ENCODE measurements at places on chromosomes 7 and 10.

DNA sequence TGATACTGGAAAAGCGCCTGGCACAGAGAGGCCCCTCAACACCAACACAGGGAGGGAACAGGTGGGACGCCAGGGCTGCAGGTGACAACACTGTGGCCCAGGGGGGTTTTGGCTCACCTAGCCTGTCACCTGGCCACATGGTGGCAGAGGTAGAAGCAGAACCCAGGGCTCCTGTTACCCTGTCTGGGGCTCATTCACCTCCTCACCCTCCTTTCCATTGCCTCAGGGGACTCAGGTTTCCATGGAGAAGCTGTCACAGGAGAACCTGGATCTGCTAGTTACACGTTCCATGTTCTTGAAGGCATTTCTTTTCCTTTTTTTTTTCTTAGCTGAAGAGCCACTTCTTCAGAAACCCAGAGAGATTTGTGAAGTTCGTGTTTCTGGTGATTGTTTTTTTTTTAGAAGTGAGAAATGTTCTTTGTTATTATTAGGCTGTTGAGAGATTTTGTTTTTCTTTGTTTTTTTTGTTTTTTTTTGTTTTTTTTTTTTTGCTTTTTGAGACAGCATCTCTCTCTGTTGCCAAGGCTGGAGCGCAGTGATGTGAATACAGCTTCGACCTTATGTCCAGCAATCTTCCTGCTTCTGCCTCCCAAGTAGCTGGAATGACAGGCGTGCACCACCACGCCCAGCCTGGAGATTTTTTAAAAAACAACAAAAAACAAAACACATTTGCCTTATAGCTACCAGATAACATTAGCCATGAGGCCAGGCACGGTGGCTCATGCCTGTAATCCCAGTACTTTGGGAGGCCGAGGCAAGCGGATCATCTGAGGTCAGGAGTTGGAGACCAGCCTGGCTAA lies 16.0 kb downstream of the DENND2A start:
- H3K27ac ChIP-seq: no peak overlapping the region
- no peaks in the 10 kb centered on the region for H3K4me1 ChIP-seq
- H3K36me3 ChIP-seq: no peaks in the 10 kb centered on the region
- no peak overlapping the region for H3K4me3 ChIP-seq
- H3K27me3 ChIP-seq: no peaks in the 10 kb centered on the region
- no peak for DNase-seq

DNA sequence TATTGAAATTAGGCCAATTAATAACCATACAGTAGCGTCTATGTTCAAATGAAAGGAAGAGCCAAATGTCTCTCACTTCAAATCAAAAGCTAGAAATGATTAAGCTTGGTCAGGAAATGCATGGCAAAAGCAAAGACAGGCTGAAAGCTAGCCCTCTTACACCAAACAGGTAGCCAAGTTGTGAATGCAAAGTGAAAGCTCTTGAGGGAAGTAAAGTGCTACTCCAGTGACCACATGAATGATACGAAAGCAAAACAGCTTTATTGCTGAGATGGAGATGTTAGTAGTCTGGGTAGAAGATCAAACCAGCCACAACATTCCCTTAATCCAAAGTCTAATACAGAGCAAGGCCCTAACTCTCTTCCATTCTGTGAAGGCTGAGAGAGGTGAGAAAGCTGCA lies 123.8 kb downstream of the TEX36 start:
- H3K4me3 ChIP-seq: no peak overlapping the region
- no peak for DNase-seq
- no peaks in the 10 kb centered on the region for H3K36me3 ChIP-seq
- no peaks in the 10 kb centered on the region for H3K27me3 ChIP-seq
- H3K4me1 ChIP-seq: no peaks in the 10 kb centered on the region
- no peak overlapping the region for H3K27ac ChIP-seq

GRCh38 chr7:69996121-69996520 lies 397.8 kb downstream of the AUTS2 start:
- no peaks in the 10 kb centered on the region for H3K36me3 ChIP-seq
- no peaks in the 10 kb centered on the region for H3K27me3 ChIP-seq
- no peak for DNase-seq

GRCh38 chr7:137992104-137992549 lies 9.8 kb downstream of the CREB3L2 start:
- H3K4me3 ChIP-seq: no peak overlapping the region
- no peaks in the 10 kb centered on the region for H3K36me3 ChIP-seq
- H3K4me1 ChIP-seq: peaks cover 4% of the 10 kb centered on the region
- no peak for DNase-seq

DNA sequence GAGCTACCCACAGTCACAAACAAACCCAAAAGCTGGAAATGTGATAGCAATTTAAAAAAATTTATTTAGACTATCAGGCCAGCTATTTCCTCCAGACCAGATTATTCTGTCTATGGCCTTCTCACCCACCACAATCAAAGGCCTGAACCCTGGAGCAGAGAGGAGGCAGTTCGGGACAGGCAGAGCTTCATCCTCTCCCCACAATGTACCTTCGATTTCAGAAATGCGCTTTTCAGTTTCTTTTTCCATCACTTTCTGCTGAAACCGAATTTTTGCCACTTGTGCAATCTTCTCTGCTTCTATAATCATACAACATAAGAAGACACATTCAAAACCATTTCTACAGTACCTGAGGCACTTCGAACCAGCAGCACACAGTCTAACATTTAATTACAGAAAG lies 29.9 kb downstream of the ERLIN1 start:
- H3K4me1 ChIP-seq: no peaks in the 10 kb centered on the region
- H3K4me3 ChIP-seq: no peak overlapping the region
- peaks cover 47% of the 10 kb centered on the region for H3K36me3 ChIP-seq
- no peak for DNase-seq
- no peak overlapping the region for H3K27ac ChIP-seq

DNA sequence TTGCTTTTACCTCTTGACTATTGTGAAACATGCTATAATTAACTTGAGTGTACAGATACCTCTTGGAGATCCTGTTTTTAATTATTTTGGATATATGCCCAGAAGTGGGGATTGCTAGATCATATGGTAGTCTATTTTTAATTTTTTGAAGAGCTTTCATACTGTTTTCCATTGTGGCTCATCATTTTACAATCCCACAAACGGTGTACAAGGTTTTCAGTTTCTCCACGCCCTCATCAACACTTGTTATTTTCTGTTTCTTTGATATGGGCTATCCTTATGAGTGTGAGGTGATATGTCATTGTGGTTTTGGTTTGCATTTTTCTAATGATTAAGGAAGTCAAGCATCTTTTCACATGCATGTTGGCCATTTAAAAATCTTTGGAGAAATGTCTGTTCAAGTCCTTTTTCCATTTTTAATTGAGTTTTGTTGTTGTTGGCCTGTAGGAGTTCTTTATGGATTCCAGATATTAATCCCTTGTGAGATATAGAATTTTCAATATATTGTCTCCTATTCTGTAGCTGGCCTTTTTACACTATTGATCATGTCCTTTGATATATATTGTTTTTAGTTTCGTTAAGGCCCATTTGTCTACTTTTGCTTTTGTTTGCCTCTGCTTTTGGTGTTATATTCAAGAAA lies 7.5 kb downstream of the AGK start:
- no peak overlapping the region for H3K27ac ChIP-seq
- no peaks in the 10 kb centered on the region for H3K4me1 ChIP-seq
- no peak for DNase-seq
- peaks cover 13% of the 10 kb centered on the region for H3K36me3 ChIP-seq
- no peak overlapping the region for H3K4me3 ChIP-seq

DNA sequence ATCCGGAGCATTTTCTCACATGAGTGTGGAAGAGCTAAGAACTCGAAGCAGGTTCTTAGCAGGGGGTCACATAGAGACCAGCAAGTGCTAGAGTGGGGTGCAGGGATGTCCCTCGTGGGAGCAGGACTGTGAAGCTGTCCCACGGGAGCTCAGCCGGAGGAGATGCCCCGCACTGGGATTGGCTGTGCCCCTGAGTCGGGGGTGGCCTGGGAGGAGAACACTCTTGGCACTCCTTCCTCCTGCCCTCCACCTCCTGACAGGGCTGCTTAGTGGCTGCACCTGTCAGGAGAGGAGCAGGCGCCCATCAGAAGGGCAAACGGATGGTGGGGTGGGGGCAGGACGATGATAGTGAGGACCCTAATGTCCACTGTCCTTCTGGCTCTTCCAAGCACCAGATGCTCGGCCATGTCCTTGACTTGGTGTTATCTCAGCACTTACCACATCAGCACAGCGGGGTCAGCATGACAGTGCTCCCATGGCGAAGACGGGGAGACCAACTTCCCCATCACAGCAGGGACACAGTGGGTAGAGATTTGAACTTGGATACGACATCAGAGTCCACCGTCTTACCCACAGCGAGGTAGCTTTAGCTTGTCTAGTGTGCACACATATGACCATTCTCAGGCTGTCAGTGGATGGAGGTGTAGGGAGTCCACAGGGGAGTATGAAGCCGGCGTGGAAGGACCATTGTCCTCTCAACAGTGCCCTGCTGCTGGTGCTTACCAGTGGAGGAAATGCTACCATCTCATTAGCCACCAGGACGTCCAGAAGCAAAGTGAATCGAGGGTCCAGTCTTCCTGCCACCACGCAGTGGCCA lies 142.5 kb upstream of the SHH start:
- H3K4me1 ChIP-seq: no peaks in the 10 kb centered on the region
- H3K4me3 ChIP-seq: no peak overlapping the region
- no peak overlapping the region for H3K27ac ChIP-seq

GRCh38 chr7:73715648-73716317 lies 3.7 kb downstream of the STX1A start:
- peaks cover 3% of the 10 kb centered on the region for H3K36me3 ChIP-seq
- H3K4me3 ChIP-seq: no peak overlapping the region
- no peak for DNase-seq
- H3K27ac ChIP-seq: no peak overlapping the region
- H3K27me3 ChIP-seq: no peaks in the 10 kb centered on the region
- H3K4me1 ChIP-seq: peaks cover 32% of the 10 kb centered on the region

GRCh38 chr7:94039368-94040035 lies 35.3 kb upstream of the BET1 start:
- no peaks in the 10 kb centered on the region for H3K27me3 ChIP-seq
- no peaks in the 10 kb centered on the region for H3K36me3 ChIP-seq
- H3K4me3 ChIP-seq: no peak overlapping the region

- DNase-seq: no peak
- peaks cover 4% of the 10 kb centered on the region for H3K4me1 ChIP-seq
- no peak overlapping the region for H3K27ac ChIP-seq
- peak overlapping the region; percentile 55 for H3K4me3 ChIP-seq
These were observed 64.0 kb downstream of the CSGALNACT2 start for GRCh38 chr10:43202224-43202656.

GRCh38 chr7:37031571-37032257 lies 307.4 kb upstream of the AOAH start:
- H3K4me3 ChIP-seq: no peak overlapping the region
- H3K27me3 ChIP-seq: no peaks in the 10 kb centered on the region
- DNase-seq: no peak
- H3K36me3 ChIP-seq: peaks cover 13% of the 10 kb centered on the region

GRCh38 chr10:122204691-122205489 lies 66.2 kb upstream of the BTBD16 start:
- H3K4me1 ChIP-seq: no peaks in the 10 kb centered on the region
- no peaks in the 10 kb centered on the region for H3K27me3 ChIP-seq
- no peak overlapping the region for H3K27ac ChIP-seq
- DNase-seq: no peak
- no peak overlapping the region for H3K4me3 ChIP-seq

DNA sequence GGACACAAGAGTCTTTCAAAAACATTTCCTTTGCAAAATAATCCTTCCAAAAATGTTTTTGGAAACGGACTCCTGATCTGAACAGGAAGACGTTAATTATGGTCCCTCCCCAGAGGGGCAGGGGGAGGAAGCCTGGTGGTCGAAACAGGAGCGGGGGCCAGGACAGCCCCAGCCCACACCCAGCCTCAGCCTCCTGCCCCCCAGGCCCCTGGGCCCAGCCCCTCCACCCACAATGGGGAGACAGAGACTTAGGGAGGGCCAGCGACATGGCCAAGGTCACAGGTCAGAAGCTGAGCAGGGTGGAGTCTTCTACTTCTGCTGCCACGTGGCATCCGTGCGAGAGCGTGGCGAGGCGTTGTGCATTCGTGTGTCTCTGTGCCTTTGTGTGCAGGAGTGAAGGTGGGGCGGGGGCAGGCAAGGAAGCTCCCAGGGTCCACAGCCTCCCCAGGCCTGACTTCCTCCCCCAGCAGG lies 14.0 kb upstream of the GRIFIN start:
- H3K4me1 ChIP-seq: no peaks in the 10 kb centered on the region
- no peaks in the 10 kb centered on the region for H3K27me3 ChIP-seq
- no peak overlapping the region for H3K27ac ChIP-seq
- H3K36me3 ChIP-seq: no peaks in the 10 kb centered on the region
- no peak overlapping the region for H3K4me3 ChIP-seq

DNA sequence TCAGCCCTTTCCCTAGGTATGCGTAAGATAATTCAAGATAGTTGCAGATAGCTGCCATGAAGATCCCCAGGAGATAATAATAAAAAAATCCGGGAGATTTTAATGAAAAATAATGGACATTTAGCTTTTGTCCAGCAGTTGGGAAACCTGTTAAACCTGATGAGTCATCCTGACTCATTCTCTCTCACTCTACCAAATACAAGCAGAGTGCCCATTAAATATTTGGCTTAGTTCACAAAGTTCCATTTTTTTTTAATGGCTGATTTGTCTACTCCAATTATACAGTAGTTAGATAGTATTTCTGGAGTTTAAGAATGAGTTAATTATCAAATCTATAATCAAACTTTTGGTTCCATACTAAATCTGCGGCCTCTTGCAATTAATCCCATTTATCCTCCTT lies 2.1 kb upstream of the SHTN1 start:
- no peak for DNase-seq
- no peak overlapping the region for H3K4me3 ChIP-seq
- no peaks in the 10 kb centered on the region for H3K4me1 ChIP-seq
- no peaks in the 10 kb centered on the region for H3K36me3 ChIP-seq
- H3K27ac ChIP-seq: no peak overlapping the region

- no peak for DNase-seq
- H3K4me3 ChIP-seq: no peak overlapping the region
- no peak overlapping the region for H3K27ac ChIP-seq
- no peaks in the 10 kb centered on the region for H3K27me3 ChIP-seq
These were observed 423.2 kb downstream of the CNTNAP2 start for GRCh38 chr7:146539836-146540235.

DNA sequence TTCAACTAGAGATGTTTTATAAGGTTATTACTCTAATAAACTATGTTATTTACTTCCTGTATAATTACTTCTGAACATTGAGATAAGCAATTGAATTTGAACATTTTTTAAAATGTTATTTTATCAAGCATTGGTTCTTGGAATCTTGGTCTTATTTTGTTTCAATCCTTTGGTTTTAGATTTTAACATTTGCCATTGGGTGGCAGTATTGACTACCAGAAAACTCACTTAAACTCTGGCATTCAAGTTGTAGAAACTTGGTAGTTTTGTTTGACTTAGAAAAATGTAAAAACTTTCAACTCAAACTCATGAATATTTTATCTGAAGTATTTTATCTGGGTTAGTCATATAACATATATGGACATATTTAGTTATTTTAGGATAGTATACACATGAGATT lies 48.1 kb downstream of the ATRNL1 start:
- no peaks in the 10 kb centered on the region for H3K4me1 ChIP-seq
- H3K36me3 ChIP-seq: no peaks in the 10 kb centered on the region
- no peak overlapping the region for H3K27ac ChIP-seq
- DNase-seq: no peak
- H3K4me3 ChIP-seq: no peak overlapping the region
- H3K27me3 ChIP-seq: no peaks in the 10 kb centered on the region

GRCh38 chr10:110746969-110747608 lies 103.0 kb downstream of the RBM20 start:
- no peak overlapping the region for H3K4me3 ChIP-seq
- no peak for DNase-seq
- H3K4me1 ChIP-seq: peaks cover 24% of the 10 kb centered on the region
- no peaks in the 10 kb centered on the region for H3K27me3 ChIP-seq

Data from effector memory CD4-positive, alpha-beta T cell (primary cell).